ENCODE measurements at places on chromosomes 6 and 20. TPM values are rescaled to one million over a fixed set of nuclear protein-coding genes. Genes with fewer than 3 reads are reported as not detected.

- no peaks in the 10 kb centered on the region for H3K27me3 ChIP-seq
- peaks cover 5% of the 10 kb centered on the region for H3K4me1 ChIP-seq
- no peak for DNase-seq
- H3K36me3 ChIP-seq = peaks cover 60% of the 10 kb centered on the region
- no peak overlapping the region for H3K27ac ChIP-seq
These were observed 25.7 kb downstream of the TPX2 start for GRCh38 chr20:31764641-31765305.

- peaks cover 30% of the 10 kb centered on the region for H3K36me3 ChIP-seq
These were observed 6.4 kb downstream of the MRPL14 start for GRCh38 chr6:44120692-44121443.

DNA sequence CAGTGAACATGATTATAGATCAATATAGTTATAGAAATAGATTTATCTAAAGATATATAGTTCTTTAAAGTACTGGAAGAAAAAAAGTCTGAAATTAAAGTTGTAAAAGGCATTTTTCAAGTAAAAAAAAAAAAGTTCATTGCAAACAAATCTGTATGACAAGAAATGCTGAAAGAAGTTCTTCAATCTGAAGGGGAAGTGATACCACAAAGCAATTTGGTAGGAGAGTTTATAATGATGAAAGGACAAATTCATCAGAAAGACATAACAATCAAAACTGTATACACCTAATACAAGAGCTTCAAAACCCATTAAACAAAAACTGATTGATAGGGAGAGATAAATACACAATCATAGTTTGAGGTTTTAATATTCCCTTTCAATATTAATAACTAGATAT lies 14.1 kb downstream of the HUS1B start:
- no peaks in the 10 kb centered on the region for H3K27me3 ChIP-seq
- no peak for DNase-seq
- peaks cover 22% of the 10 kb centered on the region for H3K36me3 ChIP-seq
- no peak overlapping the region for H3K27ac ChIP-seq

The TUBB2B gene
- total RNA-seq = not detected

The MMUT gene
- 17.6 TPM for total RNA-seq

The LGSN gene
- not detected for total RNA-seq

The DLK2 gene
- not detected for total RNA-seq

The OXT gene
- total RNA-seq = not detected

Data from activated CD4-positive, alpha-beta T cell treated with anti-CD3 and anti-CD28 coated beads, Interleukin-2, amount 10 ng/mL, durations not matched to agents 7 days and 5 days (primary cell).